Activated naive CD8-positive, alpha-beta T cell treated with anti-CD3 and anti-CD28 coated beads, Interleukin-2, amount 10 ng/mL, durations not matched to agents 7 days and 5 days (primary cell): ENCODE measurements at places on chromosomes 1 and 21. TPM values are rescaled to one million over a fixed set of nuclear protein-coding genes. Genes with fewer than 3 reads are reported as not detected.

GRCh38 chr1:180962178-180962577, 49.5 kb downstream of the KIAA1614 start:
- peaks cover 4% of the 10 kb centered on the region for H3K4me1 ChIP-seq
- no peak overlapping the region for H3K4me3 ChIP-seq
- no peak overlapping the region for H3K27ac ChIP-seq
- H3K27me3 ChIP-seq, result no peaks in the 10 kb centered on the region
- no peak for DNase-seq

DNA sequence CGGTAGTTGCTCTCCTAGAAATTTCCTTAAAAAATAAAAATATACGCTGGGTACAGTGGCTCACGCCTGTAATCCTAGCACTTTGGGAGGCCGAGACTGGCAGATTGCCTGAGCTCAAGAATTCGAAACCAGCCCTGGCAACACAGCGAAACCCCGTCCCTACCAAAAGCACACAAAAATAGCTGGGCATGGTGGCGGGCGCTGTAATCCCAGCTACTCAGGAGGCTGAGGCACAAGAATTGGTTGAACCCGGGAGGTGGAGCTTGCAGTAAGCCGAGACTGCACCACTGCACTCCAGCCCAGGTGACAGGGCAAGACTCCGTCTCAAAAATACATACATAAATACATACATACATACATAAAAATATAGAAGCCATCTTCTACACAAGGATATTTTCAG, 262.8 kb downstream of the AKT3 start:
- H3K36me3 ChIP-seq, result peaks cover 29% of the 10 kb centered on the region
- no peaks in the 10 kb centered on the region for H3K27me3 ChIP-seq
- no peak overlapping the region for H3K4me3 ChIP-seq
- peaks cover 2% of the 10 kb centered on the region for H3K4me1 ChIP-seq
- DNase-seq, result no peak

Gene DNAJC8
- 106 TPM for total RNA-seq

Gene SLC30A2
- not detected for total RNA-seq

Gene CELA2A
- total RNA-seq, result not detected

Gene OR2L13
- not detected for total RNA-seq
